ENCODE measurements at places on chromosomes 13 and 19. TPM values are rescaled to one million over a fixed set of nuclear protein-coding genes. Genes with fewer than 3 reads are reported as not detected.

CYP4F22 gene
- total RNA-seq: not detected

KLHL1 gene
- not detected for total RNA-seq

FFAR2 gene
- total RNA-seq: not detected

CCDC169 gene
- total RNA-seq: 6.8 TPM

CD79A gene
- not detected for total RNA-seq

ZSWIM9 gene
- total RNA-seq: 2.9 TPM

FCAR gene
- total RNA-seq: not detected

REEP6 gene
- 0.57 TPM for total RNA-seq

CATSPERD gene
- total RNA-seq: not detected

RAB20 gene
- total RNA-seq: 1.0 TPM

Measured in thoracic aorta endothelial cell (primary cell).